CD4-positive, alpha-beta T cell treated with Interleukin-1 beta for 1 hour (primary cell): ENCODE measurements at places on chromosomes 7 and 10.

- DNase-seq = no peak
These were observed 21.9 kb upstream of the ANTXRL start for GRCh38 chr10:46264737-46265368.

GRCh38 chr10:110068780-110069179 lies 61.0 kb downstream of the ADD3 start:
- DNase-seq = no peak

DNA sequence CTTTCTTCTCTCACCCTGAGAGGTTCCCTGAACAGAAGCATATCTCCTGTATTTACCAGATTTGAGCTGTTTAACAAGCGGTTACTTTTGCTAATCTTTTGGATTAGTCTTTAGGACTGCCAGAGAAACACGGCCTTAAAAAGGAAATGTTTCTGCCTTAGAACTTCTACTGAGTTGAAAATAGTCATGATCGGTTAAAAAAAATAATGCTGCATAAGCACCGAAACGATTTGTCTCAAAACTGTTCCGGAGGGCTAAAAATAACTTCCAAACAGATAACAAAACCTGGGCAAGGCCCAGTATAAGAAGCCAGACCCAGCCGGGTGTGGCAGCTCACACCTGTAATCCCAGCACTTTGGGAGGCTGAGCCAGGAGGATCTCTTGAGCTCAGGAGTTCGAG lies 43.3 kb upstream of the CYTH3 start:
- no peak for DNase-seq

- no peak for DNase-seq
These were observed 68.6 kb downstream of the ALOX5 start for GRCh38 chr10:45442662-45443061.

DNA sequence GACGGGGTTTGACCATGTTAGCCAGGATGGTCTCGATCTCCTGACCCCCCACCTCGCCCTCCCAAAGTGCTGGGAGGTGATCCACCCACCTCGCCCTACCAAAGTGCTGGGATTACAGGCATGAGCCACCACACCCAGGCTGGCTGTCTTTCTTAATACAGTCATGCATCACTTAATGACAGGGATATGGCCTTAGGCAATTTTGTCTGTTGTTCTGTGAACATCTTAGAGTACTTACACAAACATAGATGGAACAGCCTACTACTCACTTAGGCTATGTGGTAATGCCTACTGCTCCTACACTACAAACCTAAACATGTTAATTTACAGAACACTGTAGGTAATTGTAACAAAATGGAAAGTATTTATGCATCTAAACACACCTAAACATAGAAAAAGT lies 106.6 kb upstream of the KCNMA1 start:
- no peak for DNase-seq

DNA sequence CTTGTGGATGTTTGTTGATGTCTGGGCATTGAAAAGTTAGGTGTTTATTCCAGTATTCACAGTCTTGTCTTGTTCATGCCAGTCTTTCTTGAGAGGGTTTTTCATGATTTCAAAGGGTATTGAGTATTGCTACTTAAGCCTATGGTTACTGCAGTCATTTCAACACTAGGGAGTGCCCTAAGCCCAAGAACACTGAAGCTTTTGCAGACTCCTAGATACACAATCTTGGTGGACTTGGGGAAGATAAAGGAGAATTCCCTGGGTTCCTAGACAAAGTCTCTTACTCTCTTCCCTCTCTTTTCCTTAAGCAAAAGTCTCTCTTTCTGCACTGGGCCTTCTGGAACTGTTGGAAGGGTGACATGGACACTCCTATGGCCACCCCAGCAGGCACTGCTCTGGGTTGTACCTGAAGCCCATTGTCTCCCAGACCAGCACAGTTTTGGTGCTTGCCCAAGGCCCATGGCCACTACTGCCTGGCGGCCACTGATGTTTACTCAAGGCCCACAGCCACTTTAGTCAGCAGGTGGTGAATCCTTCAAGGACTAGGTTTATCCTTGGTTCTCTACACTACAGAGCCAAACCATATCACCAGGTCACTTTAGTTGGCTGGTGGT lies 24.9 kb downstream of the SAMD9 start:
- no peak for DNase-seq

DNA sequence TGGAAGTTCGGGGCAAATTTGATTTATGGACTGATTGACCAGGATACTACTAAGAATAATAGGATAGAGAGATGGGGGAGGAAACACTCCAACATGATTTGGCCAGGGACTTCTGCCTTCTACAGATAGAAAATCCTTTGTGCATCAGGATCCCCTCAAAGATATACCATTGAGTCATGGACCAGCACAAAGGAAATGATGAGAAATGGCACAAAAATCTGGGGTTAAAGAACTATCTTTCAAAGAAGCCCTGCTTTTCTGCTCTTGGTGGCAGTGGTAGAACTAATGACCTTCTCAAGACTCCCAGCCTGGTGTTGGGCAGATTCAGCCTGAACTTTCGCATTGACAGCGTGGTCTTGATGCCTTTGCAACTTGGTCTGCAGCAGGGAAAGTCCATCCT lies 27.6 kb upstream of the LAMB1 start:
- DNase-seq = no peak

- DNase-seq = no peak
These were observed 126.3 kb upstream of the SEC61G start for GRCh38 chr7:54885285-54885684.

- DNase-seq = no peak
These were observed 5.0 kb downstream of the HBP1 start for GRCh38 chr7:107173691-107174406.

DNA sequence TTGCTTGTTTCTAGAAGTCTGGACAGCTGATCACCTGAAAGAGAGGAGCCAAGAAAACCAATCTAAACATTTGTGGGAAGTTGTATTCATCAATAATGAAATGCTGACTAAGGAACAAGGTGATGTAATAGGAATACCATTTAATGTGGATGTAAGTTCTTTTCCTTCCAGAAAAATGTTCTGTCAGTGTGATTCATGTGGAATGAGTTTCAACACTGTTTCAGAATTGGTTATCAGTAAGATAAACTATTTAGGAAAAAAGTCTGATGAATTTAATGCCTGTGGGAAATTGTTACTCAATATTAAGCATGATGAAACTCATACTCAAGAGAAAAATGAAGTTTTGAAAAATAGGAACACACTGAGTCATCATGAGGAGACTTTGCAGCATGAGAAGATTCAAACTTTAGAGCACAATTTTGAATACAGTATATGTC lies 39.8 kb upstream of the ZNF37A start:
- DNase-seq = no peak

DNA sequence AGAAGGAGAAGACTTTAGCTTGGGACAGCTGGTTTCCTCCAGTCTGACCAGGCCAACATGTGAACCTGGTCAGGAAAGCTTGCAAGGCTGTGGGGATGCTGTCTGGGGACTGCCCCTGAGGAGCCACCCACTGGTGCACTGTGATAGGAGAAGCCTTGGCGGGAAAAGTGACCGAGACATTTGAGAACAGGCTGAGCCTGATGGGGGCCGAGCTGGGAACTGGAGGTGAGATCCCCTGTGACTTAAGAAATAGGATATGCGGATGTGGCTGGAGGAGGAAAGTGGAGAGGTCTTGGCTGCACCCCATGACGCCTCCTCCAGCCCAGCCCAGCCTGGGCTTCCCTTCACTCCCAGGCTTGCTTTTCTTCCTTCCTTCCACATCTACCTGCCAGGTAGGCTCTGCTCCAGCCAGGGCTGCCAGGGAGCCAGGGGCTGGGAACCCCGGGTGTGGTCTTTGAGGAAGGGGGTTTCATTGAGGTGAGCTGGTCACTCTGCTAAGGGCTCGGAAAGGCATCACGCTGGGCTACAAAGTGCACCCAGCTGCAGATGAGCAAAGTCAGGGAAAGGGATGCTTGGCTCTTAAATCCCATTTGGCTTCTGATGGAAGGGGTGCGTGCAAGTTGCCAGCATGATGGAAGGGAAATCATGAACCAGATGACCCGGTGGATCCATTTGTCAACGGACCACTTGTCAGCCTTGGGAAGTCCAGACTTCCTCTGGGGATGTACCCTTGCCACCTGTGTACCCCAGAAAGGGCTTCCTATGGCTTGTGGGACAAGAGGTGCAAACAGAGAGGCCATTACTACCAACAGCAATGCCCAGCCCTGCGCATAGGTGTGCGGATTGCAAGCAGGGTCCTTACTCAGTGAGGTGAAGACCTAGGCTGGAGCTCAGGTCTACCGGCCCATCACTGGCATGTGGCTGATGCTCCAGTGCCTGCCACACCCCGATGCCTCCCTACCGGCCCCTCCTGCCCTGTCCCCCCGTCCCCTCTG lies 66.3 kb downstream of the C10orf143 start:
- DNase-seq = no peak

GRCh38 chr7:44167920-44168319 lies 21.3 kb downstream of the GCK start:
- no peak for DNase-seq

DNA sequence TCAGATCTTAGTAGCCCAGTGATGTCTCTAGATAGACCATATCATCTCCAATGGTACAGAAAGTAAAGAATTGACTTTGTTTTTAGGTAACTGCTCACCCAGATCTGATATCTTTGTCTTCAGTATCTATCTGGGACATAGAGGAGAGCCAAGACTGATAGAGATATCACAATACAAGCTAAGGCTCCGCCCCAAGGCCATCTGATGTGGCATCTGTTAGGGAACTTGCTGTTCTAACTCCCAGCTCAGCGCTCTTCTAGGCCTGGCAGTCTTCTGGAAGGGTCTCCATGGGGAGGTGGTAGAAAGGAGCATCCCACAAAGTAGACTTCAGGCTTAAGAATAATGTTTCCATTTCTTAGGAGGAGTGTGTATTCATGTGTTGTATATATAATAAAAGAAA lies 88.4 kb upstream of the SAMD8 start:
- no peak for DNase-seq

- no peak for DNase-seq
These were observed 2.8 kb downstream of the GNAI1 start for GRCh38 chr7:80137410-80137809.

DNA sequence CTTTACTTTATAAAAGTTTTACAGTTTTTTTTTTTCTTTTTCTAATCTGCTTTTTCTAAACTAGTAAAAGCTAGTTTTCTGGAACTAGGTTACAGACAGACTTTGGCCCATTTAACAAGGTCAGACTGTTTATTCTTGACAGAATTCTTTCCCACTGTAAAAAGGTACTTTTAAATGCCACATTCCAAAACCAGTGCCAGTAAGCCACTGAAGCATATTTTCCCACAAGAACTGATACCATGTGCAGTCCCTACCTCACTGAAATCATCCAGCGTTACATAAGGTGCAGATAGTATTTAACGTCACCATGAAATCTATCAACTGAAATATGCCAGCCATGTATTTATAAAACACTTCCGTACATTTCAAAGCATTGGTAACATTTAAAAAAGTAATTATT lies 121.6 kb downstream of the CDK6 start:
- no peak for DNase-seq

DNA sequence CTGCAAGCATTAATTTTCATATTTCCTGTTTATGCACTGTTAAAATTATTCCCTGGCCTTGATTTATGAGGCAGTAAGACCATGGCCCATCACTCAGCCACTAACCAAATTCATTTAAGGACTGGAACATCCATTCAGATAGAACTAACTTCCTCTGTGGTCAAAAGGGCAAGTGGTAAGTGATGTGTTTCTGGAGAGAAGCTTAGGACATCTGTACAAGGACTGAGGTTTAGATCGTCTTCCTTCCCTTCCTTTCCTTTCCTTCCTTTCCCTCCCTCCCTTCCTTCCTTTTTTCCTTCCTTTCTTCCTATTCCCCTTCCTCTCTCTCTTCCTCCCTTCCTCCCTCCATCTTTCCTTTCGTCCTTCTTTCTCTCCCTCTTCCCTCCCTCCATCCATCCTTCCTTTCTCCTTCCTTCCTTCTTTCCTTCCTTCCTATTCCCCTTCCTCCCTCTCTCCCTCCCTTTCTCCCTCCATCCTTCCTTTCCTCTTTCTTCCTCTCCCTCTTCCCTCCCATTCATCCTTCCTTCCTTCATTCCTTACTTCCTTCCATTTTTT lies 1019.4 kb downstream of the TYW1 start:
- DNase-seq = no peak

DNA sequence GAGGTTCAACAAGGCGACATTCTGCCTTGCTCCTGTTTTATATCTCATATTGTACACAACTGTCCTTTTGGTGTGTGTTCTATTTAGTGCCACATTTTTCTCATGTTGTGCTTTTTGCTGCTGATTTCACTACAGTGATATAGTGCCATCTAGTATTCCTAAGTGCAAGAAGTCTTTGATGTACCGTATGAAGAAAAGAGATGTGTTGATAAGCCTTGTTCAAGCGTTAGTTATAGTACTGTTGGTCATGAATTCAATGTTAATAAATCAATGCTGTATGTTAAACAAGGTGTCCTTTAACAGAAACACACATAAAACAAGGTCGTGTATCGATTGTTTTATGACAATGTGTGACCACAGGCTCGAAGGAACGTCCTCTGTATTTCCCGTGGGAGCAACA lies 939.4 kb downstream of the GATA3 start:
- DNase-seq = no peak

- no peak for DNase-seq
These were observed 105.4 kb upstream of the ZMIZ1 start for GRCh38 chr10:78963074-78964034.

DNA sequence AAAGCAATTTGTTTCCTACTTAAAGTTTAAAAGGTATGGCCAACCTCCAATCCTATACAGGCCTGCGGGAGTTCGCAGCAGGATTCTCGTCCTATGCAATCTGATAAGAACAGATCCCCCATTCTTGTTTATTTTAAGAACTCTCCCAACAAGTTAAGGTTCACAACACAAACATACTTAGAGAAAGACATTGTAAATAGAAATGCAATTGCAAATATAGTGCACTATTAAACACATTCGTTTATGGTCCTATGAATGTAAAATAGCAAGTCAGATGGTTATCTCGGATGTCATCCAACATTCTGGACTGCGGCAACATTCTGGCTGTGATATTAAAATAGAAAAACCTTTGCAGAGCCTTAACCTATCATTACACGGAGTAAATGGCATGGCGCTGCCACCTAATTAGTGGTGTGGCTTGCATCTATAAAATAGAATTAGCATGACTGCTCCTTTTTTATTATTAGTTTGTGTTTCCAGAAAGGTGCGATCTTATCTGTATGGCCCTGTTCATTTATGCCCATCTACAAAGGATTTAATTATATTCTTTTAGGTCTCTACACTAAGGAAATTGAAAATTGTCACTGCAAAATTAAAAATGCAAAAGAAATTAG lies 37.0 kb downstream of the BEND7 start:
- DNase-seq = no peak

DNA sequence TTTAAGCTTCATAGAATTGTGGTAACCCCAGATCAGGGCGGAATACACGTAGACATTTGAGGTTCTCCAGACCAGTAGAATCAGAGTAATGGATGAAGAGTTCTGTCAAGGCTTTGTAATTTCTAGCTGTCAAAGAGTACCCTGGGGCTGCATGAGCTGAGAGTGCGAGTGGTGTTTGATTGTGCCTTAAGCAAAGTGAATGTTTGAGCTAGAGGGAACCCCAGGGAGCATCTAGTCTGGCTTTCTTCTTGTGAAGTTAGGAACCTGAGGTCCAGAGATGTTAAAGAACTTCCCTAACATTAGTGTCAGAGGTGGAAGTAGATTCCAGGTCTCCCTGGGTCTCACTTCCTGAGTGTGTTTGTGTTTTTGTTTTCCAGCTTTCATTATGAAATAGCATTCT lies 212.3 kb upstream of the FZD1 start:
- no peak for DNase-seq
